Spinal cord (tissue), 10 donors: ENCODE measurements at places on chromosomes 1 and 21. TPM values are rescaled to one million over a fixed set of nuclear protein-coding genes. Genes with fewer than 3 reads are reported as not detected.

- no peak overlapping the region for H3K27ac ChIP-seq
- DNase-seq = no peak
- no peak overlapping the region for H3K4me3 ChIP-seq
These were observed 19.0 kb upstream of the C1orf174 start for GRCh38 chr1:3918966-3919611.

DNA sequence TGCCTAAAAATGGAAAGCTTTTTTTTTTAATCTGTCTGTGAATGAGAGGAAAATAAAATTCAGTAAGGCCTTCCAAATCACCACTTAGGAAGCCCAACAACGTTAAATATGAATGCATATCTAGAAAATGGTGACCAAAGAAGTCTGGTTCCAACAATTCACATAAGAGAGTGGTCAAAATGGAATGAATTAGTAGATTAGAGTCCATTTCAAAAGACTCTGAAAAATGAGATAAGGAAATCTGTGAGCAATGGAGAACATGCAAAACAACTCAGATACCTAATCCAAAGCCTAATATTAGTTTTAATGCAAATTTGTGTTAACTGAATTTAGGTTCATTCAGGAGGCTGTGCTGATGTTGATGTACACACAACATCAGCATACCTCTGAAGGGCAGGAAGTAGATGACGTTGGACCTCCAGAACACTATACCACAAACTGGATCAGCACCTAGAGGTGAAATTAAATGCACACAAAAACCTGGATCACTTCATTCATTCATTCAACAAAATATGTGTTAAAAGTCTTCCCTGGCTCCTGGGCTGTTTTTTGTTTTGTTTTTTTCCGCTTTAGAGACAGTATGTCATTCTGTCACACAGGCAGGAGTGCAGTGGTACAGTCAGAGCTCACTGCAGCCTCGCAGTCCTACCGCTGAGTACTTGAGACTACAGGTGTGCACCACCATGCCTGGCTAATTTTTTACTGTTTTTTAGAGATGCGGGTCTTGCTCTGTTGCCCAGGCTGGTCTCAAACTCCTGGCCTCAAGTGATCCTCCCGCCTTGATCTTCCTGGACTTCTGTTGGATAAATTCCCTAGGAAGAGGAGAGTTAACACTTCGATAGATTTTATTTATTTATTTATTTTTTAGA is 4.9 kb upstream of the BRWD1 start:
- no peak overlapping the region for H3K4me3 ChIP-seq
- no peaks in the 10 kb centered on the region for H3K36me3 ChIP-seq
- no peak for DNase-seq
- H3K4me1 ChIP-seq = peaks cover 12% of the 10 kb centered on the region
- H3K27ac ChIP-seq = no peak overlapping the region
- H3K27me3 ChIP-seq = no peaks in the 10 kb centered on the region

DNA sequence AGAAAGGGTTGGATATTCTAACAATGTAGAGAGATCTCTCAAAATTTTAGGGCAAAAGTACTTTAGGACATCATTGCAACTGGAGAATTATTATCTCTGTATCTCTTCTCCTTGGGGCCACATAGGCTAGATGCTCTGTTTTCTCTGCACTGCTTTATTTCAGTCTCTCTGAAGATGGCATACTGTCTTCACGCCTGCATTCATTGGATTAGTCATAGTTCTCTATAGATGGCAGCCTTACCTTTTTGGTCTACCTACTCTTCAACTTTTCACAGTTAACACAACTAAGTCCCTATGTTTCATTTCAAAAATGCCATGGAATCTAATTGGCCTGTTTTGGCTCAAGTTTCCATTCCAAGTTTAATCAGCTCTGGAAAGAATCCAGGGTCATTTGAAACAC is 1623.3 kb upstream of the B3GALT2 start:
- H3K4me1 ChIP-seq = no peaks in the 10 kb centered on the region
- no peak overlapping the region for H3K4me3 ChIP-seq
- no peaks in the 10 kb centered on the region for H3K27me3 ChIP-seq
- peak; percentile 9 for DNase-seq

- peak; percentile 28 for DNase-seq
- H3K27ac ChIP-seq = peak overlapping the region; percentile 38
- H3K4me3 ChIP-seq = no peak overlapping the region
- H3K4me1 ChIP-seq = peaks cover 4% of the 10 kb centered on the region
- peaks cover 13% of the 10 kb centered on the region for H3K36me3 ChIP-seq
These were observed 36.3 kb downstream of the IFNAR1 start for GRCh38 chr21:33360881-33361602.

- H3K4me3 ChIP-seq = no peak overlapping the region
- no peaks in the 10 kb centered on the region for H3K36me3 ChIP-seq
- H3K27ac ChIP-seq = no peak overlapping the region
- DNase-seq = no peak
These were observed 99.4 kb downstream of the ADSS2 start for GRCh38 chr1:244352156-244352830.

DNA sequence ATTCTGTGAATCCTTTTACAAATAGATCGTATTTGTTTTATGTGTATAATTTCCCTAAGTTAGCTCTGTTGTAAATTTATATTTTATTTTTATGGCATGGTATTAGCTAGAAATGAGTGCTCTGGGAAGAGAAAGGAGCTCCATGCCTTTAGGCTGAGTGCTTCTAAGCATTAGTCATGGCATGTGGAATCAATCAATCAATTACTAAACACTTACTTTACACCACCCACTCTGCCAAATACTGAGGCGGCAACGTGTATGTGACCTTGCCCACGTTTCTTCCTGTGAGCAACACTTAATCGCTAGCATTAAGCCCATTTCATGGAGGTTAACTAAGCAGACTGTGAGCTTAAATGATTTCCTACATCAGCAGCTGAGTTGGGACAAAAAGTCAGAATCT is 7.2 kb upstream of the BECN2 start:
- no peaks in the 10 kb centered on the region for H3K27me3 ChIP-seq
- no peak for DNase-seq
- no peaks in the 10 kb centered on the region for H3K36me3 ChIP-seq
- H3K27ac ChIP-seq = no peak overlapping the region
- H3K4me3 ChIP-seq = no peak overlapping the region

GRCh38 chr1:54326543-54327385 is 79.4 kb downstream of the SSBP3 start:
- H3K27ac ChIP-seq = no peak overlapping the region
- peaks cover 80% of the 10 kb centered on the region for H3K4me1 ChIP-seq
- no peaks in the 10 kb centered on the region for H3K27me3 ChIP-seq
- no peak for DNase-seq
- H3K4me3 ChIP-seq = no peak overlapping the region
- H3K36me3 ChIP-seq = peaks cover 2% of the 10 kb centered on the region

DNA sequence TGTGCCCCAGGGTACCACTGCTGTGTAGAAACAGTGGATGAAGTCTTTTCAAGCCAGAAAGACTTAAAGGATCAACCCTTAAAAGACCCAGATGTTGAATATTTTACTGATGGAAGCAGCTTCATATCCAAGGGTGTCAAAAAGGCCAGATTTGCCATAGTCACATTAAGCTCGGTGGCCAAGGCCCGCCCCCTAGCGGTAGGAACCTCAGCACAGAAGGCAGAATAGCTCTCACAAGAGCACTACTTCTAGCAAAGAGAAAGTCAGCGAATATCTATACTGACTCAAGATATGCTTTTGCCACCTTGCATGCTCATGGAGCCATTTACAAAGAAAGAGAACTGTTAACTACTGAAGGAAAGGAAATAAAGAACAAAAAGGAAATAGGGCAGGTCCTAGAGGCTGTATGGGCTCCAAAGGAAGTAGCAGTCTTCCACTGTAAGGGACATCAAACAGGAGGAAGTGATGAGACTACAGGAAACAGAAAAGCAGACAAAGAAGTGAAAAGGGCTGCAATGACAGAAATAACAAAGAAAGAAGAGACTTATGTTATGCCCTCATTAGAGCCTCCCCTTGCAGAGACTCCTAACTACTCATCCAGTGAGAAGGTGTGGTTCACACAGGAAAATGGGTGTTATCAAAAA is 90.5 kb downstream of the LIPI start:
- H3K27ac ChIP-seq = no peak overlapping the region
- no peaks in the 10 kb centered on the region for H3K36me3 ChIP-seq

GRCh38 chr1:82511441-82511840 is 710.7 kb downstream of the ADGRL2 start:
- H3K27ac ChIP-seq = no peak overlapping the region
- H3K27me3 ChIP-seq = no peaks in the 10 kb centered on the region
- H3K36me3 ChIP-seq = no peaks in the 10 kb centered on the region
- H3K4me3 ChIP-seq = no peak overlapping the region

Gene MIXL1
- 0.50 TPM for total RNA-seq

Gene GIPC2
- 1.5 TPM for total RNA-seq

Gene LEPR
- 121 TPM for total RNA-seq

Gene LCE2B
- not detected for total RNA-seq

Gene EDARADD
- total RNA-seq = 1.4 TPM

Gene CFHR1
- 0.89 TPM for total RNA-seq

Gene CHI3L2
- 0.94 TPM for total RNA-seq

Gene TDRD5
- 3.9 TPM for total RNA-seq

Gene CELA2A
- total RNA-seq = not detected

Gene FTCD
- total RNA-seq = 1.4 TPM
